Stimulated activated CD4-positive, alpha-beta T cell treated with anti-CD3 and anti-CD28 coated beads, Interleukin-1b, Interleukin-23, amount 100 ng/mL, for 1 hour (primary cell): ENCODE measurements at places on chromosomes 16 and 17.

- no peak for DNase-seq
These were observed 207.7 kb downstream of the HS3ST3A1 start for GRCh38 chr17:13393841-13394710.

DNA sequence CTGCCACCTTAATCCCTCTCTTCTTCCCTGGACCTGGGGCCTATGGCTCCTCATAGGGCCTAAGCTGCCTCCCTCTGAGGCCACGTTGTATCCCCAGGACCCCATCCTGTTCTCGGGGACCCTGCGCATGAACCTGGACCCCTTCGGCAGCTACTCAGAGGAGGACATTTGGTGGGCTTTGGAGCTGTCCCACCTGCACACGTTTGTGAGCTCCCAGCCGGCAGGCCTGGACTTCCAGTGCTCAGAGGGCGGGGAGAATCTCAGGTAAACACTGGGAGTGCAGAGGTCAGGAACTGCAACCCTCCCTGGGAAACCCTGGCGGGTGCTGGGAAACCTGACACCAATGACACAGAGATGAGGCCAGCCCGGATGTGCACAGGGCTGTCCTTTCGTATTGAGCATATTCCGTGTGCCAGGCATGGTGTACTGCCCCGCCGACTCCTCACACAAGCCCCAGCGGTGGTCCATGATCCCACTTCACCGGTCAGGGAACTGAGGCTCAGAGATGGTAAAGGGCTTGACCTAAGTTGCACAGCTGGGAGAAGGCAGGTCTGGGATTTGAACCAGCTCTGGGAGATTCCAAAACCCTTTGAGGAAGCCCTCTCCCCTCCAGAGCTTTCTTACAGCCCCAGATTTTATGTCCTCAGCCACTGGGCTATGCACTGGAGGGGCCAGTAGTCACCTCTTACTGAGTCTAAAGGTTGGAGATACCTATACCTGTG is 22.9 kb downstream of the ANKRD40 start:
- no peak for DNase-seq

GRCh38 chr16:49410226-49410625 is 36.6 kb downstream of the C16orf78 start:
- DNase-seq: no peak

GRCh38 chr16:29318037-29318436 is 88.5 kb downstream of the NPIPB11 start:
- DNase-seq: no peak

DNA sequence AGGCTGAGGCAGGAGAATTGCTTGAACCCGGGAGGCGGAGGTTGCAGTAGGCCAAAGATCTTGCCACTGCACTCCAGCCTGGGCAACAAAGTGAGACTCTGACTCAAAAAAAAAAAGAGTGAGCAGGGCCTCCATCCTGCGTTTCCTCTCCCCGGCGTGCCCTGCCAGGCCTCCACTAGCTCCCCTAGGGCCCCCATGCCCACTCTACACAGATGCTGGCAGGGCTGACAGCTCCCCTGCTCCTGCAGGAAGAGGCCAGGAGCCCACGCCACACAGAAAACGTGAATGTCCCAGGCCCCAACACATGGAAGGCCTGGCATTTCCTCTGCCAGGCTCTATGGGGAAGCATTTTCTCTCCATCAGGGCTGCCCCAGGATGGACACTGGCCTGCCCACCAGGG is 109.4 kb downstream of the AMFR start:
- DNase-seq: no peak

- no peak for DNase-seq
These were observed 62.7 kb downstream of the ARHGAP44 start for GRCh38 chr17:12851901-12852435.

DNA sequence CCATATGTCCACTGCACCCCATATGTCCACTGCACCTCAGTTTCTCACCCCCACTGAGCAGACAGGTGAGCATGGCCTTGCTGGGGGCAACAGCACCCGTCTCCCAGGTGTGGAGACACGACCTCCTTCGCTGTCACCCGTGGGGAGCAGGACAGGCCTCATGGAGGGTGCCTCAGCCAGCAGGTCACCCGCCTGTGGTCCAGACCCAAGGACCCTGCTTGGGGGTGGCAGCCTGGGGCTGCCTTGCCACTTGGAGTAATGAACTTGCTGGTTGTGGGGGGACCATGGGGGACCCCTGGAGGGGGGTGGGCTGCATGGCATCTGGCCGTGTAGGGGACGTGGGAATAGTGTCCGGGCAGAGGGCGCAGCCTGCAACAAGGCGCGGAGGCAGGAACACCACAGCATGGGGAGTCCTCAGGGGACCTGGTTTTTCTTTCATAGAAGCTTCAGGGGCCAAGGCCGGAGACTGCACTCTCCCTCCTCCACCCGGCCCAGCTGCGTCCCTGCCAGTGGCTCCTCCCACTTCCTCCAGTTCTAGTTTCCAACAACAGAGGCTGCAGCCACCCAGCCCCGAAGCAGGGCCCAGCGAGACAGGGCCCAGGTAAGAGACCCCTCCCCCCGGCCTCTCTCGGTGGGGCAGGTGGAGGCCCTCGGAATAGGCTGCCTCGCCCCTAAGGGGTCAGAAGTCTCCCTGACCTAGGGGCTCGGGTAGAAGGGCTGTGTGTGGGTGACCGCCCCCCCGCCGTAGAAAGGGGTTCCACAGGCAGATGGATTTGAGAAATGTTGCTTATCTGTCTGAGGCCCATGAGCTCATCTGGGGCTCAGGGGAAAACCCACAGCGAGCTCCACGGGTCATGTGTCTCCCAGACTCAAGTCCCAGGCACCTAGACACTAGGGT is at the start of gene NHLRC4:
Gene NHLRC4, plus strand, starts transcription at position 531 of the 898 bp plus-strand sequence. CDS start 1,043 bp downstream, outside the sequence.
- no peak for DNase-seq

DNA sequence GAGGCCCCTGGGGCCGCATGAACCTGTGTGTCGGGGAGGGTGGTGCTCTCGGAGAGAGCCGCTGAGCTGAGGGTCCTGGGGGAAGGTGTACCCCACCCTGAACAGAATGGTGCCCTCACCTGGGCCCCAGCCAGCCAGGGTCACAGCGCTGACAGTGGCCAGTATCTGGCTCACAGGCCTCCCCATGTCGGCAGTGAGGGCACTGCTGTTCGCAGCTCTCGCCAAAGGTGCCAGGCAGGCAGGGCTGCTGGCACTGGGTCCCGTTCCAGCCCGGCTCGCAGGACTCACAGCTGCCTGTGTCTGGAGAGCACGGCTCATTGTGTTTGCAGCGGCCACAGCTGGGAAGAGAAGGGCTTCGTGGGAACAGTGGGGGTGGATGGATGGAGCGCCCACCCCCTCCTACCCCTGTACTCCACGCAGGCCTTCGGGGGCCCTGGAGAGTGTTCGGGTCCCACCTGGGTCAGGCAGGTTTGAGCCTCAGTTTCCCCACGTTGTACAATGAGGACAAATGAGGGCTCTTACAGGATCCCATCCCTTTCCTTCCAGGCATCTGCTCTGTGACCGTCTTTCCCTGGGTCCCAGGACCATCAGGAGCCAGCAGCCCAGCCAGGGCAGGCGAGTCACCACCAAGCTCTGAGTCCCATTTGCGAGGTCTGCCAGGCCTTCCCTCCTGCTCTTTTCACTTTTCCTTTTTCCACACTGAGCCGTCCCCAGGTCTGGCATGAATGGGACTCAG is 5.0 kb downstream of the SCARF1 start:
- DNase-seq: no peak

GRCh38 chr17:50905460-50905803 is 39.3 kb upstream of the TOB1 start:
- DNase-seq: no peak
